Activated naive CD4-positive, alpha-beta T cell treated with Interleukin-2 at 50 U/mL for 16 hours (primary cell): ENCODE measurements at places on chromosomes 5 and 9.

DNA sequence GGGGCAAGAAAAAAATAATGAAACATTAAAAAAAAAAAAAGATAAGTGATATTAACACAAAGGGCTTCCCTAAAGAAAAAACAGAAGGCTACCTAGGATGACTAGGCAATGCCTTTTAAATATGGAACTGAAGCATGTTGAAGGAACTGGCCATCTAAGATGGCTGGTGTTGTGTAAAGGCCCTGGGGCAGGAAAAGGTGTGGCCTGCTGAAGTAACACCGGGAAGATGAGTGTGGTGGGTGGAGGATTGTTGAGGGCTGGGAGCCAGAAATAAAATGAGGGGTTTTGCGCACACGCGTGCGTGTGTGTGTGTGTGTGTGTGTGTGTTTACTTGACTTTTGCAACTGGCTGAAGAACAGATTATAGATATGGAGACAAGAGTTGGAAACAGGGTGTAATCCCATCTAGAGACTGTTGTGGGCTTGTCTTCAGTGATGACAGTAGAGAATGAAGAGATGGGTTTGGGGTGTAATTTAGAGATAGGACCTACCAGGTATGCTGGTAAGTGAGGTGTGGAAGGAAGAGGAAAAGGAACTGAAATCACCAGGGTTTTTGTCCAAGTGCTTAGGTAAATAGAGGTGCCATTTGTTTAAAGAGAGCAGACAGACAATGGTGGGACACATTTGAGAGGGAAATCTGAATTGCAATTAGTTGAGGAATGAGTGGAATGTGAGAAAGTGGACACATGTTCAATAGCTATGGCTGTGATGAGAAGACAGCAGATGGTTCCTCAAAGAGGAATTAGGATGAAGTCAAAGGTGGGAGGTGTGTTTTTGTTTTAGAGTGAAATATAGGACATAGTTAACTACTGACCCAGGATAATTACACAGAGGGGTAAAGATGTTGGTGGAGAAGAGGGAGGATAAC is 33.9 kb downstream of the RAD23B start:
- DNase-seq: no peak

GRCh38 chr9:128101690-128102089 is 25.8 kb downstream of the PTGES2 start:
- DNase-seq: no peak

DNA sequence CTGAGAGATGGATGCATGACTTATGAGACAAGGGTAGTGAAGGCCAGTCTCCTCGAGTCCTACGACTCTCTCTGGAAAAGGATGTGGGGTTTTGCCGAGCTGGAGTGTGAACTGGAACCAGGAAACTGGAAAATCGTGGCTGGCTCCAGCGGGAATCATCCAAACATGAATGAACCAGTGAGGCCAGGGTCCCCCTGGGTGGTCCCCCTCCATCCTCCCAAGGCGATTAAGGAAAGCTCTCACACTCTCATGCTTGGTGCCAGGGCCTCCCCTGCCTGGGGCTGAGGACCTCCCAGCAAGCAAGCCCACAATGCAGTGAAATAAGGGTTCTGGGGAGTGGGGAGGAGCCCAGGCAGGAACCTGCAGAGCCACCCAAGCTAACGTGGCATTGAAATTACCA is 9.6 kb upstream of the AMBP start:
- no peak for DNase-seq

DNA sequence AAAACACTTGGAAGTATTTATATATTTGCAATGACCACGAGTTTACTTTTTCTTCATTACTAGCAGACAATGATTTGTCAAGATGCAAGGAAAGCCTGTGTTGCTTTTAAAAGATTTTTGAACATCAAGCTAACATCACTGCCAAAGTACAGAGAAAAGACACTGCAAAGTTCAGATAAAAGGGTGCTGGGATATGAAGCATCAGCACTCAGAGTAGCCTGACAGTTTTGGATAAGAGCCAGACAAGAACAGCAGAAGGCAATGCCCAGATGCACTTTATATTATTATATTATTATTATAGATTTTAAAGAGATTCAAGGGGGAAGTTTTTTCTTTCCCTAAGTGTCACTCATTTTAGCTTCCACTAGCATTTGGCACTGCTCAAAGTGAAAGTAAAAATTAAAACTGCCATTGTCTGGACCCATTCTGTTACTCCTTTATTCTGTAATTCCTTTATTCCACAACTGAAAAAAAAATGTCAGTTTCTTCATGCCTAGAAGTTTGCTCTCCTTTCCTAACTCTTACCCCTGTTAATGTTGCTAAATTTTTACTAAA is 240.6 kb downstream of the EFNA5 start:
- DNase-seq: no peak

DNA sequence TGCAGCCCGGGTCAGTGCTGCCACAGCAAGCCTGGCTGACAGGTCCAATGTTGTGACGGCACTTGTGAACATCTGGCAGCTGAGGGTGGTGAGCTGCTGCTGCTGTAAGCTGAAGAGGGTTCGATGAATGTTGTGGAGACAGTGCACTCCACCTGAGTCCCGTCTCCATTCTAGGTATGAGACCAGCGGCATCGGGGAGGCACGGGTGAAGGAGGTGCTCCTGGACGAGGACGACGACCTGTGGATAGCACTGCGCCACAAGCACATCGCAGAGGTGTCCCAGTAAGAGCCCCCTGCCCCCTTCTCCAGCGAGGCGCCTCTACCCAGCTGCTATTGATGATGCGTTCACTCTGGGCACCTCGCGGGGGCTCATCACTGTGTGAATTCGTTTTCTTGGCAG is 38.9 kb upstream of the CFAP157 start:
- no peak for DNase-seq

DNA sequence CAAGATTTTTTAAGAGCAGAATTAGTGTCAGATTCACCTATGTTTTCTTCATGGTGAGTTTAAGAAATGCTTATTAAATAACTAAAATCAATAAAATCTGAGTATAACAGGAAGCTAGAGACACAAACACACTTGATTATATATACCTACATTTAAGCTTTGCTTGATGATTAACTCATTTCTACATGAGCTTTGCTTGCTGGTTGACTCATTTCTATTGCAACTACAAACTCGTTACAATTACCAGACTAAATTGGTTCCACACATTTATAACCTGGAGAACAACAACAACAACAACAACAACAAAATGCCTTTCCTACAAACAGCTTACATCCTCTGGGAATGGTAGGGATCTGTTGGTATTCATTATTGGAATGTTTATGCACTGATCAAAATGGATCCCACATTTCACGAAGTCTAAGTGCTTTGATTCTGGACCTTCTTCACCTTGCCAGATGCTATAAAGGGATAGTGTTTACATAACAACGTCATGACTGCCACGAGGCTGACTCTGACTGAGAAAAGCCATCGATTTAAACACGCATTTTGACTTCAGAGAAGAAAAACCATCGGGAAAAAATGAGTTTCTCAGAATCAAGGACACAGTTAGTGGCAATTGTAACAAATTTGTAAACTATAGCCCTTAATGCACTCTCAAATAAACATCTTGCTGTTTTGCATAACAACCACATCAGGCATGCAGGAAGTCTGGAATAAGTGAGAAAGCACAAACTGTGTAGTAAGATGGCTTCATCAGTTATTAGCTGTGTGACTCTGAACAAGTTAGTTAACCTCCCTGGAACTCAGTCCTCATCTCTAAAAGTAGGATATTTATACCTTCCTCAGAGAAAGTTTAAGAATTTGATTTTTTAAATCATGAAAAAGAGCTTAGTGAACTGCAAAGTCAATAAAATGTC is 49.8 kb downstream of the RASEF start:
- no peak for DNase-seq

- DNase-seq: no peak
Observed at GRCh38 chr9:7117676-7118561, 360.1 kb downstream of the KDM4C start.

- no peak for DNase-seq
Observed at GRCh38 chr5:22669345-22669744, 183.8 kb downstream of the CDH12 start.

DNA sequence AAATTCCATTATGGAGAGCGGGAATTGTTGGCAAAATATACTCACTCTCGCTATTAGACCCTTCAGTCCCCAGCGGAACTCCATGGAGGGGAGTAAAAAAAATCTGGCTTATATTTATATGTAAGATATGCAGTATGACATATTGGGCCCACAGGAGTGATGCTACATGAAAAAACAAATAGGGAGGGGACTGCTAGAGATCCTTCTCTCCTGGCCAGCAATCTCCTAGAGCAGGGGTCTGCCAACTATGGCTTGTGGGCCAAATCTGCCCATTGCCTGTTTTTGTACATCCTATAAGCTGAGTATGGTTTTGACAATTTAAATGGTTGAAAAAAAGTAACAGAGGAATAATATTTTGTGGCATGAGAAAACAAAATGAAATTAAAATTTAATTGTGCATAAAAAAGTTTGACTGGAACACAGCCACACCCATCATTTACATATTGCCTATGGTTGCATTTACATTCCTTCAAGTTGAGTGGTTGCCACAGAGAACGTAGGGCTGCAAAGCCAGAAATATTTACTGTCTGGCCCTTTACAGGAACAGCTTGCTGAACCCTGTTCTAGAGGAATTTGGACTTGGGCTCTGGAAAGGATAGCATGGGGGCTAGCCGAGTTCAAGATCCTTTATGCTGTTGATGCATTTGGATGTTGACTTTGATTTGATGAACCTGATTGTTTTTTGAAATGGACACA is 197.3 kb upstream of the CLINT1 start:
- no peak for DNase-seq

DNA sequence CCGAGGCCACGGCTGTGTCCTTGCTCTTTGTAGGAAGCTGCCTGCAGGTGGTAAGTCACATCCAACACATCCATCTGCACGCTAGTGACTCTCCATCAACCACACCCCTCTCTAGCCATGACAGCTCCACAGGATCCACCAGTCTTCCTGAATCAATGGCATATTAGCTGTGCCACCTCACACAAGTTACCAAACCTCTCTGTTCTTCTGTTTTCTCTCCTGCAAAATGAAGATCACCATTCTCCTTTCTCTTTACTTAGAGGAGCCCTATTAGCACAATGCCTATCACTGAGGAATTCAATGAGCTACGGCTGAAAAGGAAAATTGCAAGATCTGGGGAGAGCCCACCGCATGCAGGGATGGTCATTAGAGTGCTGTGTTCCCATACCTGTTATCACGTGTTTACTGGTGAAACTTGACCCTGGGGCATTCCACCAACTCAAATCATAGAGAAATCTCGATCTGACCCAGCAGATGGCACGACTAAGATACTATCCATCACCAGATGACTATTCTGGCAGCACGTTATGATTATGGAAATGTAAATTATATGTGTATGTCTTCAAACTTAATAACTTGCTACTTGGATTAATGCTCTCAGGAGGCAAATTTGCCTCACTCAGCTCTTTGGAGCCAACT is 20.9 kb downstream of the WHRN start:
- DNase-seq: no peak

DNA sequence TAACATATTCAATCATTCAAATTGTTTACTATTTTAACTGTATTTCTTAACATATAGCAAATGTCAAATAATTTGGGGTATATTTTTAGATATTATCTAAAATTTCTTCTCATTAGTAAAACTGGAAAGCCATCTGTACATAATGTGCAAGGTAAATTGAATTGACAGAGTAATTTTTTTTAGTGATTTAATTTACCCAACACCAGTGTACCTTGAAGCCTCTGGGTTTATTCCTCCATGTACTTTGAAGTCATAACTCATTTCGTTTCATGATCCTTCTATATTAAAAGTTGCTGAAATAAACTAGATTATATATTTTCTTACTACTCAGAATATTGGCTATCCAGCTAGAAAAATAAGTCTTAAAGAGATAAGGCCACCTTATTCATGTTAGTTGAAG is 674.9 kb downstream of the PRR16 start:
- no peak for DNase-seq

- no peak for DNase-seq
Observed at GRCh38 chr5:141382469-141383294, at the start of gene PCDHGA7. TSS of gene PCDHGA7 (plus strand) at chr5:141382742. CDS start at chr5:141382900, 158 bp downstream.

DNA sequence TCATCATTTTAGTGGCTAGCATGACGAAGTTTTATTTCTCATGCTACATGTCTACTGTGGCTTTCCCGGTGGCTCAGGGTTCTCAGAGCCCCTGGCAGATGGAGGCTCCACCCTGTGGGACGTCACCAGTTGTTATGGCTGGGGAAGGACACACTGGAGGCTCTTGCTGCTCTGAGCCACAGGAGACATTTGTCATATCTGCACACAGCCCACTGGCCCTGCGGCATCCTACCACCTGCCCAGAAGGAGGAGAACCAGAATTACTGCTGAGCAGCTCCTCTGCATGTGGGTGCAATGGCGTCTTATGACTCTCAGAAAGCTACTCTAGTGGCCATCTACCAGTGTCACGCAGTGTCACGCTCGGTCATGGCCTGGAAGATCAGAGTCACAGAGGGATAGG is 6.6 kb downstream of the OR13J1 start:
- no peak for DNase-seq

- no peak for DNase-seq
Observed at GRCh38 chr9:108078375-108078774, 588.8 kb upstream of the KLF4 start.

GRCh38 chr9:87089506-87089905 is 142.2 kb upstream of the GAS1 start:
- no peak for DNase-seq

DNA sequence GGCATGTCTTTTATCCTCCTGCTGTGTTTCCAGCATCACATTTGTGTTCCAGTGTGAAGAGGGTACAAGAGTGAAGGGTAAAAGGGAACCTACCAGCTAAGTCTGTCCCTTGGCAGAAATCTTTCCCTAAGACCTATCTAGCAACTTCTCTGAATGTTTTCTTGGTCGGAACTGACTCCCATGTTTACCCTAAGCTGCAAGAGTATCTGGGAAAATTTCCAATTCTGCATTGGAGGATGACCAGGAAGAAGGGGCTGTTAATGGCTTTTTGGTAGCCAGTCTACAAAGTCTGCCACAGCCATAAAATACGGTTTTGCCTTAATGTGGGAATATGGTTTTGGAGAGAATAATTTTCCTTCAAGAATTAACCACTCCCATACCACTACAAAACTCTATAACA is 75.1 kb downstream of the MAST4 start:
- no peak for DNase-seq

- DNase-seq: no peak
Observed at GRCh38 chr9:71984831-71985281, 73.4 kb downstream of the C9orf85 start.

GRCh38 chr5:132020568-132021339 is 9.3 kb upstream of the ACSL6 start:
- no peak for DNase-seq

DNA sequence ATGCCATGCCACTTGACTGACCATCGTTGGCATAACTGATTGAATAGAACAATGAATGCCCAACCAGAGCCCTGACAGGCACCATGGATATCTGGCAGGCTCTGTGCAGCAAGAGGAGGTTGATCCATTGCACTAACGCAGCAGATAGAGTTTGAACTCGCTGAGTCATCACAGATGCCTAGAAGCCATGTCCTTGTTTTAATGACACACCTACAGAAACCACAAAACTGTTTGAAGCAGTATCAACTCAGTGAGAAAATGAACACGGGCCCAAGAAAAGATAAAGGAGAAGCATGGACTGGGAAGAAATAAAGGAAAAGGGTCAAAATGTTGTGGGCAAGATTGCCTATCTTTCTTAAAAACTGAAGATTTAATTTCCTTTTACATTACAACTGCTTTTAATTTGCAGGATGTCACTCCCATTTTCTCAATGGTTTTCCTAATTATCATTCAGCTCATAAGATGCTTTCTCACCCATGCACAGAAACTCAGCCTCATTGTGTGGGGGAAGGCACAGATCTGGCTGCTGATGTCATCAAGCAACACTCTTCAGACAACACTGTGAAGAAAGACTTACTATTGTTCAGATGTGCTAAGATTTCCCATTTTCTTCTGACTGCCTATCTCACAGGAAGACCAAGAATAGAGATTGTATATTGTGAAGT is 129.0 kb downstream of the PIK3R1 start:
- DNase-seq: peak; percentile 26
